ENCODE measurements at places on chromosomes 6 and 20.

GRCh38 chr6:33095681-33096080 lies 19.9 kb downstream of the HLA-DPB1 start:
- DNase-seq, result no peak

DNA sequence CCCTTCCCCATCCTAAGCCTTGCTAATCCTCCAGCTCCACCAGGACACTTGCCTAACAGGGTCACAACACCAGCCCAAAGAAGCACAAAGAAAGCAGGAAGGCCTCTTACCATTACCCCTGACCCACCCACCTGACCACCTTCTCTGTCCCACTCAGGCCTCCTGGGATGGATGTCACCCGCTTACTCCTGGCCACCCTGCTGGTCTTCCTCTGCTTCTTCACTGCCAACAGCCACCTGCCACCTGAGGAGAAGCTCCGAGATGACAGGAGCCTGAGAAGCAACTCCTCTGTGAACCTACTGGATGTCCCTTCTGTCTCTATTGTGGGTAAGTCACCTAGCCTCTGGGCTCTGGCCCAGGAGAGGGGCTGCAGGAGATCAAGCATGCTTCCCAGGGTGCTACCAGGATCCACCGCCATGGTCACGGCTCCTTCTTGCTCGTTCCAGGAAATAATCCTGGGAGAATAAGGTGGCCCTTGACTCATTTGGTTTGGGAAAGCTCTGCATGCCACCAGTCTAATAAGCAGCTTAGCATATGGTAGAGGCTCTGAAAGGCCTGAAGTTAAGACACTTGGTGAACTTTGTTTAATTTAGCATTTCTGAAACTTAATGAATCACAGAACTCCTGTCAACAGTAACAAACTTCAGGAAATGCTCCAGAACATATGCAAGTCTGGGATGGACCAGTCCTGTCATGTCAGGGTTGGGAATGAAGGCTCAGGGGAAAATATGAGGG lies 19.2 kb downstream of the ASIP start:
- DNase-seq, result peak; percentile 16

DNA sequence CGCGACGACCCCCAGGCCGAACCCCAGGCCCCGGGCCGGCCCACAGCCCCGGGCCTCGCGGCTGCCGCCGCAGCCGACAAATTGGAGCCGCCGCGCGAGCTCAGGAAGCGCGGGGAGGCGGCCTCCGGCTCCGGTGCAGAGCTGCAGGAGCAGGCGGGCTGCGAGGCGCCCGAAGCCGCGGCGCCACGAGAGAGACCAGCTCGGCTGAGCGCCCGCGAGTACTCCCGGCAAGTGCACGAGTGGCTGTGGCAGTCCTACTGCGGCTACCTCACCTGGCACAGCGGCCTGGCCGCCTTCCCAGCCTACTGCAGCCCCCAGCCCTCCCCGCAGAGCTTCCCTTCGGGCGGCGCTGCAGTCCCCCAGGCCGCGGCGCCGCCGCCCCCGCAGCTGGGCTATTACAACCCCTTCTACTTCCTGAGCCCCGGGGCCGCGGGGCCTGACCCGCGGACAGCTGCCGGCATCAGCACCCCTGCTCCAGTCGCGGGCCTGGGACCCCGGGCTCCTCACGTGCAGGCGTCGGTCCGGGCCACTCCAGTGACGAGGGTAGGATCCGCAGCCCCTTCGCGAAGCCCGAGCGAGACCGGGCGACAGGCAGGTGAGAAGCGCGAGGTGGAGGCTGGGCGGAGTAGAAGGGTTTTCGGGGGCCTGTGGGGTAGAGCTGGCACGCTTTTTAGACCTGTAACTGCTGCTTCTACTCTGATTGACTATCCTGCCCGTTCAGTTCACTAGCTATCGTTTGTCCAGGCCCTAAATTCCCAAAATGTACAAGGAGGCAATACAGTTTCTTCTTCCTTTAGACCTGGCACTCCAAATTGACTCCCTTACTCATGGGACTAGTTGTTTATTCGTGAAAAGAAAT lies 654 bp downstream of the FAM8A1 start:
- DNase-seq, result no peak

GRCh38 chr20:62494980-62495748 lies 19.4 kb upstream of the GATA5 start:
- DNase-seq, result no peak

DNA sequence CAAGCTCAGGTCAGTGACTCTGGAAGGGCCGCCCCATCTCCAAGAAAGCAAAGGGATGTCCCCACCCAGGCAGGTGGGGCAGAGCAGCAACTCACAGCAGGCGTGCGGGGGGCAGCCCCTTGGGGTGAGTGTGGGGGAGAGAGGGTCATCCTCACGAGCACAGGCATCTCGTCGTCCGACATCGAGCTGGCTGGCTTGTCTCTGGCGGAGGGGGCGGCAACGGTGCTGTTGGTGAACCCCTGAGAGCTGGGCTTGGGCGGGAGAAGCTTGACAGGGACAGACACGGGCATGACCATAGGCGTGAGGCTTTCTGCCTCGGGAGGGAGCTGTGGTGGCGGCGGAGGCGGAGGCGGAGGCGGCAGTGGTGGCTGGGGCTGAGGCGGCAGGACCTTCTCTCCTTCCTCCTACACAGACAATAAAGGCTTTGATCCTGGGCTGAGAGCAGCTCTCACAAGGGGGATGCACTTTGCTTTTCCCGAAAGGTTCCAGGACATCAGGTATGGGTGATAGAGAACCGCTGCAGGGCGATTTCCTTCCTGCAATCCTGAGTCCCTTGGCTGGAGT lies 45.6 kb upstream of the MRPS10 start:
- no peak for DNase-seq

DNA sequence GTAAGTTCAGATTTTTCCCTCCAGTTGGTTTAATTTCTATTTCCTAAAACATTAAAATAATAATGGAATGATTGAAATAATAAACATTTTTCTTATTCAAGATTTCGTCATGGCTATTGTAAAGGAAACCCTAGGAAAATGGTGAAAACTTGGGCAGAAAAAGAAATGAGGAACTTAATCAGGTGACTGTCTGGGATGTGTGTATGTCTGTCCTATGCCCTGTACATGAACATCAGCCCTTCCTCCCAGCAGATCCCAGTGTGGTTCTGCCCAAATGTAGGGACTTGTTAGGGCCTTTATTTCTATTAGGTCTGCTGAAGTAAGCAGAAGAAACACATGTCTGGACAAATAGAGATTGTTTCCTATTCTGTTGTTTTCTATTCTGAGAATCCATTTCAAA lies 13.1 kb downstream of the RIOK1 start:
- DNase-seq, result no peak

GRCh38 chr6:69489970-69490369 lies 306.8 kb downstream of the LMBRD1 start:
- DNase-seq, result no peak

- no peak for DNase-seq
Measured at GRCh38 chr20:10093087-10093591, 58.4 kb downstream of the ANKEF1 start.

- no peak for DNase-seq
Measured at GRCh38 chr20:62387933-62388635, 1.2 kb downstream of the RPS21 start.

GRCh38 chr6:42225029-42225339 lies 7.3 kb upstream of the MRPS10 start:
- DNase-seq, result no peak

DNA sequence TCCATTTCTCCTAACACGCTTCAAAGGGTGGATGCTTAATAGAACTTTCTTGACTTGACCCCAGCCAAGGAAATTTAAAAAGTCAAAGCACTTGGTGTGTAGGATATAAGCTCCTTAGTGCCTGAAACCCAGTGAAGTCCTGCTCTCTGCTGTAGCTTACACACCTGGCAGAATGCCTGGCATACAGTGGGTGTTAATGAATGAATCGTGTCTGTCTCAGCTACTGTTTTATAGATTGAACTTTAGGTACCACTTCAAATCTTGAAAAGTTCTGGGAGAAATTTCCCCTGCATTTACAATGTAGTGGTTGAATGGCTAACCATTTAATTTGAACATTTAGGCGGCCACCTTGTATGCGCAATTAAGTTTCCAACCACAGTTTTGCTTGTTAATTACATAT lies 70.5 kb upstream of the ZNF217 start:
- DNase-seq, result no peak

DNA sequence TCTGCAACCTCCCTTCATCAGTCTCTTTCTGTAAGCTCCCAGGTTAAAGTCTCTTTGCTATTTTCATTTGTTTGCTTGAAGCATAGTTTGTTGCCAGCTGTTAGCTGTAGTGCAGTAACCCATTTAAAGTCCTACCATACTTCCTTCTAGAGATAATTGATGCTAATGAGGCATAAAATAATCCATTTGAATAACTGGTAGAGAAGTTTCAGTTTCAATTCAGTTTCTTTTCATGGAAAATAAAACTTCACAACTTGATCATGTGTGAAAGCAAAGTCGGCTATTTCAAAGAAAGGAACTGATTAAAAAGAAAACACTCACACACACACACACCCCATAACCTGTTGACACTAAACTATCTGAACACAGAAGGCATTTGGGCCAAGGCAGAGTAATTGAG lies 68.5 kb upstream of the TENT5A start:
- no peak for DNase-seq

DNA sequence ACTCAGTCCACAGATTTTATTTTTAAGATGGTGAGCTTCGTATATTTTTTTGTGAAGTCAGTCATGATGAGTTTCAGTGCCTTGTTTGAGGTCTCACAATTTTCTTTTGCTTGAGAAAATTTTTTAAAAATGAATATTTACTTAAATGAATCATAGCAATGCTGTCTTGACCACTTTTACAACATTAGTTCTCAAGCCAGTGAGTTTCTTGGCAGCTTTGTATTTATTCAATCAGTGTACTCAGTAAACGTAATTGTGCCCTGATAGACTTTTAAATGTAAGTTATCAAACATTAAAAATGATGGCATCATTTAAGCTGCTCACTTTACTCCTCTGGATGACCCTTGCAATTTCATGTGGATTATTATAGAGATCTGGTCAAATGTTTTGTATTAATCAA lies 261.4 kb downstream of the KHDC1L start:
- no peak for DNase-seq

DNA sequence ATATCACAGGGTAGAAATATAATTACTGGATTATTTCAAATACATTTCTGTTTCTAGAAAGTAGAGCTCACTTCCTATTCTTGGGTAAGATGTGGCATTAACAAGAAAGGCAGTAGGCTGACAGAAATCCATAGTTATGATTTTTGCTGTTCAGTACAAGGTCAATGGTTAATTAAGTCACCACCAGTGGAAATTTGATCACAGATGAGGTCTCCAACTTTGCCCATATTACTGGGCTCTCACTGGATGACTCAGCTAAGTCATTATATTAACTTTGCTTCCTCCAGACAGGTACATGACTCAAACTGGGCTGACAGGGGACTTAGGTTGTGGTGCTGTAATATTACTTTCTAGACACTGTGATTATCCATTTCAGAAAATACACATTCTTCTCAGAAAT lies 212.4 kb downstream of the GRIK2 start:
- no peak for DNase-seq

- no peak for DNase-seq
Measured at GRCh38 chr6:14756340-14756739, 489.5 kb upstream of the JARID2 start.

GRCh38 chr6:102686461-102686860 lies 1293.0 kb downstream of the GRIK2 start:
- DNase-seq, result no peak

- DNase-seq, result no peak
Measured at GRCh38 chr20:2524709-2525506, 11.5 kb upstream of the TMC2 start.

GRCh38 chr20:31484001-31484400 lies 8.9 kb downstream of the REM1 start:
- no peak for DNase-seq

DNA sequence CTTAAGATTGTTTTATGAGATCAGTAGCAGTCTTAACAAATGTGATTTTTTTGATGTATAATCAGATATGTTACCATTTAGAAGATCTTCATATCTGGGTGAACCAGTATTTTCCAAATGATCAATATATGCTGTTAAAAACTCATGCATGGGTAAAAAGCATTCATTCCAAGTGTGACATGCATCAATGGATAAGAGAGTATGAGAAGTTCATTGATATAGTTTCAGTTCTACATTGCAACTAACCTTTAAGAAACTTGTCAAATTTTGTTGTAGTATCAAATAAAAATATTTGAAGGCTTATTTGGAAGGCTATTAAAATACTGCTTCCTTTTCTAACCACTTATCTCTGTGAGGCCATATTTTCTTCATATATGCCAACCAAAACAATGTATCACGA lies 117.7 kb downstream of the FIG4 start:
- no peak for DNase-seq

DNA sequence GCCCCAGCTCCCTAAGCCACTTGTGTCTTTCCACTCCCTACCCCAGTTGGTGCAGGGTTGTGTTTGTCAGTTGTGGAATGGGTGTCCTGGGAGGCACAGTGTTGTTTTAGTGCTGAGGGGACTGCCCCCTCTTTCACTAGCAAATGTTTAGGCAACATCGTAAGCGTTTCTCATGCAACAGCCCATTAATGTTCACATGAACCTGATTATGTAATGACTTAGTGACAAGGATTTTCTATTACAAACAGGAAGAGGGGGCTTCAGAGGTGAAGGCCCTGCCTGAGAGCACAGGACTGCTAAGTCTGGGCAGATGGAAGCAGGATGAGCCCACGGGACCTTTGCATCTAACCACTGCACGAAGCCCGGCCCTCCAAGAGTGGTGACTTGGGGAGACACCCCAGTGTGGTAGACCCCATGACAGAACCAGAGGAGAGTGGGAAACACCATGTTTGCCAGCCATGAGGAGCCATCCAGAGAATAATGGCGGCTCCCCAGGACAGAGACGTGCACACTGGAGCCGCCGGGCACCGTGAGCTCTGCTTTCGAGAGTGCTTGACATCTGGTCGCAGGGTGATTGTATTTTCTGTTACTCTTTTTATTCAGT lies 339.7 kb downstream of the THBS2 start:
- no peak for DNase-seq

DNA sequence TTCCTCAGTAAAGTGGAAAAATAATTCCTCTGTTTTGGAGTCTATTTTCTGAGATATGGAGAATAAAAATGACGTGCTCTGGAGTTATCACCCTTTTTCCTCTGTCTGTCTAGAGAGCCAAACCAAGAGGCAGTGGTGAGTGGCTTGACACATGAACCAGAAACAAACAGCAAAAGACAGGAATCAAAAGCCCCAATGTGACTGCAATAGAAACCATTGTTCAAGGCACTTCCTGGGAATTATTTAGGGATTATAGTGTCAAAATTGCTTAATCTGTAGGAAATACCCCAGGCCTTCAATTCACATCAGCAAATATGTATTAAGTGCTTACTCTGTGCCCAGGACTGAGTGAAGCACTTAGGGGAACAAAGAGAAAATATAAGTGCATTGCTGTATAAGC lies 560.4 kb upstream of the JAG1 start:
- no peak for DNase-seq

GRCh38 chr6:53161481-53162009 lies 12.9 kb upstream of the GCM1 start:
- DNase-seq, result no peak

DNA sequence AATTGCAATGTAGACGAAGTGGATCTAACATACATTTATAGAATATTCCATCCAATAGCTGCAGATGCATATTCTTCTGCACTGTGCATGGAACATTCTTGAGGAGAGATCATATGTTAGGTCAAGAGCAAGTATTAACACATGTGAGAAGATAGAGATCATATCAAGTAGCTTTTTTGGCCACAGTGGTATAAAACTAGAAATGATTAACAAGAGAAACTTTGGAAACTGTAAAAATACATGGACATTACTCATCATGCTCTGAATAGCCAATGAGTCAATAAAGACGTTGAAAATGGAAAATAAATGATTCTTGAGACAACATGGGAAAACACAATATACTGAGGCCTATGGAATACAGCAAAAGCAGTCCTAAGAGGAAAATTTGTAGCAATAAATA lies 94.2 kb downstream of the STXBP5 start:
- no peak for DNase-seq
